Bronchial epithelial cell (primary cell): ENCODE measurements at places on chromosomes 1 and 21. TPM values are rescaled to one million over a fixed set of nuclear protein-coding genes. Genes with fewer than 3 reads are reported as not detected.

The OR2L13 gene
- total RNA-seq = not detected in 2 replicates

The PAX7 gene
- 0.13 TPM in 1 of 2 replicates, not detected in the other for total RNA-seq

The GBP6 gene
- 12.4 and 67.2 TPM in 2 replicates for total RNA-seq

GRCh38 chr1:58249737-58250586 lies 296.6 kb downstream of the OMA1 start:
- DNase-seq = peak; percentile 25

- DNase-seq = no peak
Observed at GRCh38 chr1:6129313-6129712, 50.8 kb downstream of the CHD5 start.

DNA sequence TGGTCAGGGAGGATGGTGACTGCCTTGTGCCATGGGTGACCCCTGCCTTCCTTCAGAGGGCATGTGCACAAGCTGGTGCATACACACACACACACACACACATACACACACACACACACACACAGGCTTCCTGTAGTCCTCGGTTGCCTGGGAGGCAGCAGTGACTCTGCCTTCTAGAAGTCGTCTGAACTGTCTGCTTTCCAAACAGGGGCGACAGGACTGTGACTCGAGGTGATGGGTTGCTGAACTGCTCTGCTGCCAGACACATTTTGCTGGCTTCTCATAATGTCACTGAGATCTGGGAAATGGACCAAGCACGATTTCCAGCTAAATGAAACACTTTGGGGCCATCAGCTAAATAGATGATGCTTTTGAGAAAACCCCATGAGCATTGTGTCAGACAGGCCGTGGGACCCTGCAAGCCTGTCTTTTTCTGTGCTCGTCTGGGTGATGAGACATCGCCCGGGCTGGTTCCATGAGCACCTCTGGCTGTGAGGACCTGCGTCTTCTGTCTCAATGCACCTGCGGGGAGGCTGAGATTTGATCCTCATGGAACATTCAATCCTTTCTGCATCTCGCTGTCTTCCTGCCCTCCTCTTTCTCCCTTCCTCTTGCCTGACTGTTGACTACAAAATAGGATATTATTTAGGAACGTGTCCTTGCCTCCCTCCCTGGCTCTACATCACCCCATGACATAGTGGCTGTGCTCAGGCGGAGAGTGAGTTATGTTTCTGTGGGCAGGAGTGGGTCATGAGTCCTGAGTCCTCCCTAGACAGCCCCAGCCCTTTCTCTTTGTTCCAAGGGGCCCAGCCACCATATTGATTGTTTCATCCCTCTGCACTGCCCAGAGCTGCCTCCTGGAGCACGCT lies 436.8 kb downstream of the CAMTA1 start:
- no peak for DNase-seq
